Cardiac septum (tissue), 1 donor: ENCODE measurements at places on chromosomes 3 and 15. TPM values are rescaled to one million over a fixed set of nuclear protein-coding genes. Genes with fewer than 3 reads are reported as not detected.

Gene MKRN3
- total RNA-seq = 0.32 TPM

Gene CCR9
- total RNA-seq = not detected

Gene CCRL2
- 1.3 TPM for total RNA-seq

Gene BFSP2
- total RNA-seq = not detected

GRCh38 chr15:43135351-43135750, 2.0 kb downstream of the TMEM62 start:
- no peak for DNase-seq

- no peak for DNase-seq
Measured at GRCh38 chr3:81442758-81443456, 318.5 kb downstream of the GBE1 start.

DNA sequence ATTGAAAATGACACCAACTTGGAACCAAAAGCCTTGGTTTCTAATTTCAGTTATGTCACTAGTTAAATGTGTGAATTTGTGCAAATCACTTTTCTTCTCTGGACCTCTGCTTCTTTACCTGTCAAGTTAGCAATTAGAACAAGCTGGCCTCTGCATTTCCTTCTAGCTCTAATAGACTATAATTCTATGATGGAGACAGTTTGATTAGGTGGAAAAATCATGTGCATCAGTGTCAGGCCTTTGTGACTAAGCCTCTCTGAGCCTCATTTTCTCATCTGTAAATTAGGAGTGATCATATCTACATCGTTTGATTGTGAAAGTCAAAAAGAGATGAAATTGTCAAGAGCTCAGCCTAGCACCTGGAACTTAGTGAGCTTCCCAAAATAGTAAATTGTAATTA, 712.9 kb downstream of the MECOM start:
- no peak for DNase-seq

DNA sequence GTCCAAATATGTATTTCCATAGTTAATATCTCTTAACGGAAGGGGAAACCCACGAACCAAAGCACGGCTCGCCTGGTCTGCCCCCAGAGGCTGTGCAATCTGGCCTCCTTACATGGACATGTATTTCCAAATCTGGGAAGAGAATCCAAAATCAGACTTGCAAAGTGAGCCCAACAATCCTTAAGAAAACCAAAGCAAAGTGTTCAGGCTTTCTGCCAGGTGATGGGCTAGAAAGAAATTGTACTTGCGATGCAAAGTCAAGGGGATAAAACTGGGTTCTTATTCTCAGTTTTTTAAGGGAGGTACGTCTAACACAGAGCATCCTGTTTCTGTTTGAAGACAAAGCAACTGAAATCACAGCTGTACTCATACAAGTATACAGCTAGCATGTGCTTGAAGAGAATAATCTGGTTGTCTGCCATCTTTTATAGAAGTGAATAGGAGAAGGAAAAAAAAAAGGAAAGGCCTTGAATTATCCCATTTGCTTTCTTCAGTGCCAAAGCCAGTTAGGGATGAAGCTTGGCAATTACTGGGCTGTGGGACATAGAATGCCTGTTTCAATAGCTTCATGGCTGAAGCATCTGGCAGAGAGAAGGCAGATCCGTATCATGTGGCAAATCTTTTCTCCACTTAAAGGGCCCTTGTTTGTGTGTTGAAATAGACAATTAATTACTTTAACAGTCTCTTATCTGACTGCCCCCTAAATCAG, 48.4 kb downstream of the LRIG1 start:
- no peak for DNase-seq

GRCh38 chr15:69583626-69584025, 131.0 kb downstream of the RPLP1 start:
- DNase-seq = peak; percentile 27

Gene PRR20G
- not detected for total RNA-seq

- no peak for DNase-seq
Measured at GRCh38 chr15:89015412-89016097, 72.7 kb upstream of the ABHD2 start.

Gene TM4SF1
- total RNA-seq = 84.7 TPM

- DNase-seq = no peak
Measured at GRCh38 chr15:52786436-52787122, 3.6 kb downstream of the ONECUT1 start.

- no peak for DNase-seq
Measured at GRCh38 chr3:115099134-115099985, 47.7 kb downstream of the ZBTB20 start.

DNA sequence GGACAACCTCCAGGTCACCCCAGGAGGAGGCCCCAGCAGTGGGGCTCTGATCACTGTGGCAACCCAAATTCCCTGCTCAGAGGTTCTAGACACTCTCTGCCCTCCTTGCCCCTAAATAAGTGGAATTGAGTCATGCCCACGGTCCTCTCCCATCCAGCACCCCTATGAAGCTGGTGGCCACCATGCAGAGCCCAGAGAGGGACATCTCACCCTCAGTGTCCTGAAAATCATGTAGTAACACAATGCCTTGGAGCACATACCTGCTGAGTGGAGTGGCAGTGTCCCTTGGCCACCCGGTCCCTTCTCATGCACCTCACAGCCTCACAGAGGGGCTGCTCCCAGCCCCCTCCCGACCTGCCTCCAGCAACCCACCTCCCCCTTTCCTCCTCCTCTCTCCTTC, 114.3 kb upstream of the MEF2A start:
- no peak for DNase-seq

DNA sequence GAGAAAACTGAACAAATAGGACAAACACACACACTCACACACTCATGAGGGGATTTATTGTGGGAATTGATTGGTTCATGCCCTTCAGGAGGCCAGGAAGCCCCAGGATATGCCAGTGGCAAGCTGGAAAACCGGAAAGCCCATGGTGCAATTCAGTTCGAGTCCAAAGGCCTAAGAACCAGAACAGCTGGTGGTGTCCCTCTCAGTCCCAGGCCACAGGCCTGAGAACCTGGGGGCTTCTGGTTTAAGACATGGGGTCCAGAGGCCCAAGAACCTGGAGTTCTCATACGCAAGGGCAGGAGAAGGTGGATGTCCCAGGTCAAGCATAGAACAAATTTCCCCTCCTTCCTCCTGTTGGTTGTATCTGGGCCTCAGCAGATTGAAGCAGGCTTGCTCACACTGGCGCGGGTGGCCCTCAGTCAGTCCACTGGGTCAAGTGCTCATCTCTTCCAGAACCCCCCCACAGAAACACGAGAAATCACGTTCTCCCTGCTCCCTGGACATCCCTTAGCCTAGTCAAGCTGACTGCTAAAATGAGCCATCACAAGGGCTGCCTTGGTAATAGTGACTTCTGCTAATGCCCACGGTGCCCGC, 50.1 kb upstream of the RPL32 start:
- DNase-seq = no peak

GRCh38 chr15:39787479-39787878, 4.8 kb upstream of the FSIP1 start:
- no peak for DNase-seq
